Activated T-cell treated with anti-CD3 and anti-CD28 coated beads for 1 hour (primary cell): ENCODE measurements at places on chromosomes 3 and 15.

- DNase-seq = no peak
These were observed 593 bp downstream of the FAM219B start for GRCh38 chr15:74906067-74906449.

DNA sequence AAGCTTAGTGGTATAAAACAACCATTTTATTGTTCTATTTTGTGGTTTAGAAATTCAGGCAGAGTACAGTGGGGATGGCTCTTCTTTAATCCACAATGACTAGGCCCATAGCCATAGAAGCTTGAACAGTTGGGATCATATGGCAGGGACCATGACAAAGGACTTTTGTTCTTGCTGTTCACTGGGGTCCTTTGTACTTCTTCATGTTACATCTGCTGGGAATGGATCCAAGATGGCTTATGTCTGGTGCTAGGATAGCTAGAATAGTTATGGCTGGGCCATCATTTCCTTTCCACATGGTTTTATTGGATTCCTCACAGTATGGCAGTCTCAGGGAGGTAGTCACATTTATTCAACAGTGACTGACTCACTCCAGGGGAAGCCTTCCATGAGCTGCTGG is 427.9 kb upstream of the AGTR1 start:
- DNase-seq = no peak

DNA sequence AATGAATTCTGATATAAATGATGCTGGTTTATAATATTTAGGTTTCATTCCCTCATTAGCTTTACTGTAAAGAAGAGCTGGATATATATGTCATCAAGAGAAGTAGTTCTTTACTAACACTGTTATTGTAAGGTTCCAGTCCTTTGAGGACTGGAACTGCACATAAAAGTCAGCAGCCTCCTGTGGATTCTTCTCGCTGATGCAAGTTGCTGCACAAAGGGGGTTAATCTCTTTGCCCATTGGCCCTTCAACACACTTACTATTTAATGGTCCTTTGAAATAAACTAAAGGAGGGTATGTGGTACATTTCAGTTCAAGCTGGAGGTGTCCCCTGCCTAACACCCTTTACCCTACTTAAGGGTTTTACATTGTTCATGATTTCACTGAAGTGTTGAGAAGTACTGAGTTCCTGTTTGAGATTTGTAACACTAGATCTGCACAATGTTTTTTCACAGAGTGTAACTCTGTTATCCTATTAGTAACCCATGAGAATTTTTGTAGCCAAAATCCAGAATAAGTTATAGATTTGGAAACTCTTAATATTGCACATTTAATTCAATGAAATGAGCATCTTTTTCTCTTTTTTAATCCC is 43.9 kb downstream of the NR2C2 start:
- no peak for DNase-seq

GRCh38 chr3:34361921-34362320 is 563.5 kb downstream of the PDCD6IP start:
- DNase-seq = no peak

DNA sequence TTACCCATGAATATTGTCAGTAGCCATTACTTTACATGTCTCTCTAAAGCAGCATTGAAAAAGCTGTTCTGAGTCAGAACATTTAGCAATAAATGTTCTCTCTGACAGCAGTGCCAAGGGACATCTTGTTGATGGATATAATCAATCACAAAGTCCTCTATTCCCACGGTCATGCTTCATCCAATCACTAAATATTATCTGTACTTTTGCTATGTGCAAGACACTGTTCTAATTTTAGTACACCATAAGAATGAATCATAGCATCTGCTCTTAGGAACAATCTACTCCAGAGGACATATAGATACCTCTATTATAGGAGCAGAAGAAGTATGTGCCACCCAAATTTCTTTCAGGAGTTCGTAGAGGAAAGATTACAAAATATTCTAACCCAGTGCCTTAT is 142.5 kb upstream of the MBNL1 start:
- DNase-seq = no peak

DNA sequence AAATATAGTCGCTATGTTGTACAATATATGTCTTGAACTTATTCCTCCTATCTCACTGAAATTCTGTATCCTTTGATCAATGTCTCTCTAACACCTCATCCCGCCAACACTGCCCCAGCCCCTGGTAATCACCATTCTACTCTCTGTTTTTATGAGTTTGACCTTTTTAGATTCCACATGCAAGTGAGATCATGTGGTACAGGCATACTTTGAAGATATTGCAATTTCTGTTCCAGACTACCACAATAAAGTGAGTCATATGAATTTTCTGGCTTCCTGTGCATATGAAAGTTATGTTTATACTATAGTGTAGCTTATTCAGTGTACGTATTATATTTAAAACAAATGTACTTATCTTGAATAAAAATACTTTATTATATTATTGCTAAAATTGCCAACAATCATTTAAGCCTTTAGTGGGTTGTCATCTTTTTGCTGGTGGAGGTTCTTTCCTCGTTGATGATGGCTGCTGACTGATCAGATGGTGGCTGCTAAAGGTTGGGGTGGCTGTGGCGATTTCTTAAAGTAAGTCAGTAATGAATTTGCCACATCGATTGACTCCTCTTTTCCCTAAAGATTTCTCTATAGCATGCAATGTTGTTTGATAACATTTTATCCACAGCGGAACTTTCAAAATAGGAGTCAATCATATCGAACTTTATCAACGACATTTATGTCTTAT is 257.2 kb downstream of the NFKBIZ start:
- DNase-seq = no peak

DNA sequence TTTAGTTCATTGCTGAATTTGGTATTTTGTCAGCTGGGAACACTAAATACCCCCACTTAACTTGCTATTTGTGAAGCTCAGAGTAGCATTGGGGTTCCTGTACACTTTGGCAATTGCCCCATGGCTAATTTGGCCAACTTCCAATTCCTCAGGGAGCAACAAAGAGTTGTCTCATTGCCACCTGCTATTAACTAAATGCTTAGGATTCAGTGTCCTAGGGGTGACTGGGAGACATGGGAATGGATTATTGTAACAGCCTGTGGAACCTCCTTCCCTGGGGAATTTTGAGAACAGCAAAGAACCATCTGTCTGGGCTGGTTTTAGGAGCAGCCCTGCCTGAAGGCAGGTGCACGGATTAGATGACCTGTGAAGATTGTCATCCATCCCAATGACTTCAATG is 437.4 kb upstream of the TPRG1 start:
- DNase-seq = no peak

DNA sequence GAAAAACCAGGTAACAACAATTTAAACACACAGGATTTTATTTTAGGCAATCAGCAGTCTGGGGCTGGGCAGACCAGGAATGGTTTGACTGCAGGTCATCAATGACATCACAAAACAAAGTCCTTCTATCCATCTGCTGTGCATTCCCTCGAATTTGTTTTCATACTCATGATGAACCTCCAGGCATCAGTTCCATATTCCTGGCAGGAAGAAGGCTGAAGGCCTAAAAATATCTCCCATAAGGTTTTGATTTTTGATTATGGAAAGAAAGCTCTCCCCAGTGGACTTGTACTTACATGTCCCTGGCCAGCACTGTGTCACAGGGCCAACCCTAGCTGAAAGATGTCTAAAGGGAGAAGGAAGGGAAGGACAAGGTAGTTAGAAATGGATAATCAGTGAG is 107.4 kb downstream of the PEAK1 start:
- DNase-seq = no peak

- no peak for DNase-seq
These were observed 30.1 kb downstream of the FGD5 start for GRCh38 chr3:14848906-14849305.
